Right kidney (tissue), 9 donors: ENCODE measurements at places on chromosomes 5 and 9.
A peak's percentile ranks its signal among the peaks of the same experiment; 100 is the strongest.

- no peak for DNase-seq
Observed at GRCh38 chr5:91024727-91025126, 358.4 kb downstream of the ARRDC3 start.

DNA sequence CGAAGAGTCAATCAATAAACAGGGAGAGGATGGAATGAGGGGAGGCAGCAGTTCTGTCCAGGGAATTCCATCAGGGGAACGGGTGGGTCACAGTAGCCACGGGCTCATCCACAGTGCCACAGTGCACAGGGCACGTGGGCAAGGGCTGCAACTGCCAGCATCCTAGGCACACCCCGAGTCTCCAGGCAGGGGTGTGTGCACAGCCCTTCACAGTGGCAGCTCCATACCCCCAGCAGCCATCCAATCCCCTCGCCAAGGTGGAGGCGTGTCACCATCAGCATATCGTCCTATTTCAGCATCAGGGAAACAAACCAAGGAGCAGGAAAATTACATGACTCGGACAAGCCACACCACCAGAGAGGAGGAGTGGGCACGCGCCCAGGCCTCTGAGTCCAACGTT, 133.6 kb downstream of the ADAMTS2 start:
- DNase-seq: no peak

- no peak for DNase-seq
Observed at GRCh38 chr9:86175743-86176456, 76.5 kb upstream of the GOLM1 start.

GRCh38 chr9:69943148-69943806, 100.4 kb upstream of the MAMDC2 start:
- no peak for DNase-seq

DNA sequence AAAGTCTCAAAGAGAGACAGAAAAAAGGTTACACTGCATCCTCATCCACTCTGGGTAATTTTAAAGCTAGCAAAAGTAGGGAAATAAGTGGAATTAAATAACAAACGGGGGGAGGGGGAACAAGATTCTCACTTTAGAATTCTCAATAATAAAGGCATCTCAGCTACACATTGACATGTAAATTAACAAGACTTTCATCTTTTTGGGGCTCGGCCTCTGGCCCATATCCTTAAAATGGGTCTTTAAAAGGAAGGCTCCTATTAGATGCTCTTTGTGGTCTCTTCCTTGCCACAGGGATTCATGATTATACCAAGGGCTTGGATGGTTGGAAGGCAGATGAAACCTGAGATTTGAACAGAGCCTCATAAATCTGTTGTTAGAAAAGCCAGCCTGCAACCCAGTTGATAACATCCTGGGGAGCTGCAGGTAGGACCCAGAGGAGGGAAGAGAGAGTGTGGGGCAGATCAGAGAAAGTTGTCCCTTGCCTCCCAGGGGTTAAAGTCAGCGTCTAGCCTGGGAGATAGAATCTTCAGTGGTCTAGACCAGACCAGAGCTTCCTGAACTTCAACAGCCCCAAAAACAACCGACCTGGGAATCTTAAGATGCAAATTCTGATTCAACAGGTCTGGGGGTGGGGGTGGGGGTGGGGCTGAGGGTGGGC, 135.9 kb downstream of the GCNT1 start:
- no peak for DNase-seq

- no peak for DNase-seq
Observed at GRCh38 chr9:122143876-122144405, 15.6 kb downstream of the NDUFA8 start.

DNA sequence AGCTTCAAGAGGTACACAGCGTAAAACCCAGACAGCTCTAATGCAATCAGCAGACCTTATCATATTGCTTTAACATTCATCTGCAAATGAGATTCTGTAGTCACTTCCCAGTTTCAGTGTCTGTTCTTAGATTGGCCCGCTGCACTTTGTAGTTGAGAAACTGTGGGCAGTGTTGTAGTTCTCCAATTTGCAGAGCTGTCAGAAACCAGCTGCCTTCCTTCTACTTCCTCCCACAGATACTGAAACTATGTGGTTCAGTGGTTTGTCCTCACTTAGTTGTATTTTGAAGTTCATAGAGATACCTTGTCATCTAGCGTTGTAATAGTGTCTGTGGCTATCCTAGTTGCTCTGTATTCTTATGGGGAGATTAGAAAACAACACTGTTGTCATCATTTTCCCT, 39.6 kb upstream of the TRIM36 start:
- no peak for DNase-seq

DNA sequence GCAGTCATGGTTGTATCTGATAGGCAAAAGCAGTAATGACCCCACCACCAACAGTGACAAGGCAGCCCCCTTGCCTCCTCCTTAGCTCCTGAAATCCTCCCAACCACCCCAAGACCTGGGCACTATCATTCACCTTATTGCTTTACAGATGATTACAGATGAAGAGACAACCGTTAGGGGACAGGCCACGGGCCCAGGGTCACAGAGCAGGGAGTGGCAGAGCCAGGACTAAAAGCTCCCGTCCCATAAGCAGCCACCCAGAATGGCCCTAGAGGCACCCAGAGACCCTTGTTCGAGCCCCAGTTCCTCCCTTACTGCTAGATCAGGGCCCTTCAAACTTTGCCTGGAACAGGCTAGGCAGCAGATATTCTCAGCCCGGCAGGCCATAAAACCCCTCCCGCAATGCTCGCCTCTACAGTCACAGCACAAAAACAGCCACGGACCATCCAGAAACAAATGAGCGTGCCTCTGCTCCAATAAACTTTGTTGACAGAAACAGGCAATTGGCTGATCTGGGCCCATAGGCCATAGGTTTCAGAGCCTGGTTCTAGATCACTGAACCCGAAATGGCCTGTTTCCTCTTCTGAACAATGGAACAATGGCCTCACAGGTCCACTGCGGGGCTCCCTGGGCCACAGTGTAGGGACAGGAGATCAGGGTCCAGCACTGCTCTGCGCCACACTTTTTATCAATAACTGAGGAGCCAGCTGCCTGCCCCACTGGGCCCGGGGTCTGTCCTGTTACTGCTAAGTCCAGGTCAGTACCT, 67.0 kb downstream of the LRSAM1 start:
- DNase-seq: no peak

GRCh38 chr5:167064198-167064776, 1227.2 kb upstream of the WWC1 start:
- no peak for DNase-seq

GRCh38 chr9:95207403-95207802, 110.1 kb downstream of the FANCC start:
- DNase-seq: no peak

DNA sequence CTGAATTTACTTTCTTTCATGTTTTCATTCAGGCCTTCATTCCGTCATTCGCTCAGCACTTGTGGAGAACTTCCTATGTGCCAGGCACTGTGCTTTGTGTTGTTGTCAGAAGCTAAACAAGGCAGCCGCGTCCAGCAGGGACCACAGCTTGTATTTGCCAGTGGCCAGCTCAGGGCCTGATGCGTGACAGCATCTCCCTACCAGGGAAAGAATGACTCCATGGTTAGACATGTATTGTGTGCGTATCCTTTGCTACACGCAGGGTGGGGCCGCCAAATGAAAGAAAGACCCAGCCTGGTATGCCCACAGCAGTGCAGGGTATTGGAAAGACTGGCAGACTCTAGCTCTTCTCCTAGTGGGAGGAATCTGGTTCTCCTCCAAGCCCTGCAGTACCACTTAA, 4.7 kb upstream of the COL27A1 start:
- DNase-seq: no peak

GRCh38 chr5:146321571-146321970, 17.1 kb upstream of the POU4F3 start:
- no peak for DNase-seq

DNA sequence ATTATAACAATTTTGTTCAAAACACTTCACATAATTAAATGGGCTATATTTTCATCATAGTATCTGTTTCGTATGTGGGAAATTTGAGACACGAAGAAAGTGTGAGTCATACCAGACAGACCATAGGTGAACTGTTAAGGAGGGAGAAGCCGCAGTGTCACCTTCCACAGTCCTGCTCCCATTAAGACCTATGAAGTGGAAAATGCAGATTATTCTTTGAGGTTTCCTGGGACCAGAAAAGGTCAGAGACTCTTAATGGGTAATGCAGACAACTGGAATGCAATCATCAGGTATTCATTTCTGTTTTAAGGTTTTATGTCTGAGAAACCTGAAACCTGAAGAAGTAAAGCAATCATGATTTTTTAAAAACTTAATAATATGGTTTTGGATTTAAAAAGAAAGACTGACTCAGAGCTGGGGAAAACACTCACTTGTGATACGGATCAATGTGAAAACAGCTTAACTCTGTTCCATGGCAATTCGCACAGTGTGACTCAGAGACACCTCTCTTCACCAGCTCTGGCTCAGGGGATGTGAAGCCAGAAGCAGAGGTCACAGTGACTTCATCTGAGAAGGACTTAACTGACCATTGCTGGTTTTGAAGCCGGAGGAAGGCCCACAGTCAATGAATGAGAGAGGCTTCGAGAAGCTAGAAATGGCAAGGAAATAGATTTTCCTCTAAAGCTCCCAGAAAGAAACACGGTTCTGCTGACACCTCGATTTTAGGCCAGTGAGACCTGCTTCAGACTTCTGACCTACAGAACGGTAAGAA, 17.2 kb upstream of the GCNT1 start:
- DNase-seq: no peak

- peak; percentile 8 for DNase-seq
Observed at GRCh38 chr5:32446630-32447029, 2.1 kb upstream of the ZFR start.

DNA sequence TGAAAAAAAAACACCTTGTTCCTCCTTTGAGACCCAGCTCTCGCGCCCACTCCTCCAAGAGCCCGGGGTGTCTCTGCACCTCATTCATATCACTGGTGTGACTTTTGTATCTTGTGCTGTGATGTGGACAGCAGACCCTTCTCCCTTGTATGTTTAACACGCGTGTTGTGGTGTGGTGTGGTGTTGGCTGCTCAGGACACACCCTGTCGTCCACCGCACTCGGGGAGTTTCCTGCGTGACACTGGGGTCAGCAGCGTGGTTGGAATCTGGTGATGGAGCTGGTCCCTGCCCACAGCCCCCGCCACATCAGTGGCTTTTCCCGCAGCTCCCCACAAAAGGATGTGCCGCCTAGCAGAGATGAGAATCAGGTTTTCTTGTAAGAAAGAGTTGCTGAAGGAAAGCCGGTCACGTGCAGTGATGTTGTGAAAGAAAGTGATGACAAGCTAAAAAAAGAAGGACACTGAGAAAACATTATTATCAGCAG, 61.5 kb downstream of the TENT4A start:
- no peak for DNase-seq

DNA sequence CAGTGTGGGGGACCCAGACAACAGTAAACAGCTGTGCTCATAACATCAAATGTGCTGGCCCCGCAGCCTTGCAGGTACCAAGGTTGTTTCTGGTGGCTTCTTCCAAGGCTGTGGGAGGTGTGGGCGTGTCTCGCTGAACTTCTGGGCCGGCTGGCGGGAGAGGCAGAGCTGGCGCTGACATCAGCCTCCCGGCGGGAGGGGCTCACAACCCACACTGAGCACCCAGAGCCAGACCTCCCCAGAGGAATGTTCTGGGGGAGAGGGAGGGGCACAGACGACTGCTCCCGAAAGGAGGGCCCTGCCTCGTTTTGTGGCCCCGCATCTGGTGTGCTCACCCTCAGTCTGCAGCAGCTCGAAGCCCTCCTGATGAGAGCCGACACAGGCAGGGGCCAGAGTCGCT, 6.9 kb upstream of the SLC12A7 start:
- DNase-seq: peak; percentile 71

DNA sequence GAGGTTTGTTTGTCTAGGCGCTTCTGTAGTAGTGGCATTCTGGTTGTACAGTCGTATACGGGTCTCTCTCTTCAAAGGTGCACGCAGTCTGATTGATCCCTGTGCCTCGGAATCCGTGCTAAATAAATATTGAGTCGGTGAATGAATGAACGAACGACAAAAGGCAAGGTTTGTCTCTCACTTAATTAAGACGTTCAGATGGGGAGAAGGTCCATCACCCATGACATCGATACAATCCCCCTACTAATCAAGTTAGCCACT, 500 bp upstream of the CREBRF start:
- DNase-seq: no peak
